Breast epithelium (tissue), 4 donors: ENCODE measurements at places on chromosomes 7 and 10.

GRCh38 chr7:26620352-26620751 lies 244.0 kb downstream of the SKAP2 start:
- DNase-seq = no peak

DNA sequence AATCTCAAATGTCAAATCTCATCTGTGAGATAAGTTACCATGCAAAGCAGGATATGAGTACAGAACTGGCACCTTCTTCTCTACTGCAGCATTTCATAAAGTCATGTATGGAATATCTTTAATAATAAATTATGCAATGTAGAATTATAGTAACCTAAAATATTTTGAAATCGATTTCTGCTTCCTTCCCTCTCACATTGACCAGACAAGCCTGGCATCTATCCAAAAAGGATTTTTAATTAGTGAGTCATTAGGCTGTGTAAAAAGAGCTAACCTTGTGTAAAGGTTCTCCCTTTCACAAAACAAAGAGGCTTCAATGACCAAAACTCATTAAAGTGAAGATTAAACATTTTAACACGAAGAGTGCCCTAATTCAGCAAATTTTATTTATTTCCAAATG lies 48.8 kb upstream of the EXOC6 start:
- no peak for DNase-seq

DNA sequence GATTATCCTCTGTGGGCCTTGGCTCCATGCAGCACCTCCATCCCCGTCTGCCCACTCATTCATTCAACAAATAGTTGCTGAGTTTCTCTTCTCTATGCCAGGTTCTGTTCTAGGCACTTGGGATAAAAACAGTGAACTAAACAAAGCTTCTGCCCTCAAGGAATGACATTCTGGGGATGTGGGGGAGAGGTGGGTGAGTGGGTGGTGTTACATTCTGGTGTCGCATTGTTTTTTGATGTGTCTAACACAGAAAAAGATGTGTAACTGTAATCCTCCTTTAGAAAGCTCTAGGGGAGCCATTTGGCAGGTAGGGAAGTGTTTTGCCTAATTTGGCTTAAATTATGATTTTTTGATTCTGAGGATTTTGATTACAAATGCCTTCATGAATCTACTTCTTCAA lies 21.4 kb downstream of the AUTS2 start:
- no peak for DNase-seq

DNA sequence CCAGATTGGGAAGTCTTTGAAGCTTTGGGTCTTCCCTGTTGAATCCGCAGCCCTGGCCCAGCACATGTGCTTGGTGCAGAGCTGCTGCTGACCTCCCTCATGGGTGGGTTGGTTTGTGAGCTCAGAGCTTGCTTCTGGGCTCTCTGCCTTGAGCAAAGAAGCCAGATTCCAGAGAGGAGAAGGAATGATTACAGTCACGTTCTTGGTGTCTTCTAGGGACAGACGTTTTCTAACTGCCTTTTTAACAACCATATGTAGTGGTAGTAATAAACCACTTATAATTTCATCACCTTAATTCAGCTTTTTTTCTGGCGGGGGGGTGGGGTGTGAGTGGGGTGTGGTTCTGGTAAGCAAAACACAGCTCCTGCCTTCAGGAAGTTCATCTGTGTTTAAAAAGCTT lies 39.5 kb downstream of the LRMDA start:
- DNase-seq = no peak

DNA sequence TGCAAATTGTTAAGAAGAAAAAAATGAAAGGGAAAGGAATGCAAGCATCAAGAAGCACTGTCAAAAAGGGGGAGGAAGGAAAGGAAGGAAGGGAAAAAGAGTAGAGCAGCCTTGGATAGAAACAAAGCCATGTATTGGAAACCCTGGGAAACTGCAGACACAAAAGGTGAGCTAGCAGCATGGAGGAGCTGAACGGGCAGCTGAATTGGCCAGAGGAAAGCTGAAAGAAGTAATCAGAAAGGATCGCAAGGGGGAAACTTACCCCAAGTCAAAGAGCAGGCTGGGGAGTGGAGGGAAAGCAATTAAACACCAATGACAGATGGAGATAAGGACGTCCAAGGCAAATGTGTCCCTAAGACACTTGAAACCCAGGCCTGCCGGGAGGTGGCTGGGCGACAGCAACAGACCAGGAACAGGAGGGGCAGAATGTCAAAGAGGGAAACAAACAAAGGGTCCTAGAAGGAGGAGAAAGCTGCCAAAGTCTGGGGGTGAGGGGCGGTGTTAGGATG lies 93.8 kb upstream of the SVIL start:
- no peak for DNase-seq
